Umbilical cord (tissue), 2 donors: ENCODE measurements at places on chromosomes 7 and 10.

GRCh38 chr7:22150221-22150620 is 204.5 kb upstream of the CDCA7L start:
- DNase-seq: no peak

DNA sequence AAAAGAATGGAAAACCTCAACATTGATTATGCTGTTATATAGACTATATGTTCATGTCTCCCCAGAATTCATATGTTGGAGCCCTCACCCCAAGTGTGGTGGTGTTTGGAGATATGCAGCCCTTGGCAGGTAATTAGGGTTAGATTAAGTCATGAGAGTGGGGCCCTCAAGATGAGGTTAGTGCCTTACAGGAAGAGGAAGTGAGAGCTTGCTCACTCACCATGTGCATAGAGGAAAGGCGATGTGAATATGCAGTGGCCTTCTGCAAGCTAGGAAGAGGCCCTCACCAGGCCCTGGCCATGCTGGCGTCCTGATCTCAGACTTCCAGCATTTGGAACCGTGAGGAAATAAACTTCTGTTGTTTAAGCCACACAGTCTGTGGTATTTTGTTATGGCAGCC is 14.8 kb downstream of the ZNF33A start:
- DNase-seq: no peak

DNA sequence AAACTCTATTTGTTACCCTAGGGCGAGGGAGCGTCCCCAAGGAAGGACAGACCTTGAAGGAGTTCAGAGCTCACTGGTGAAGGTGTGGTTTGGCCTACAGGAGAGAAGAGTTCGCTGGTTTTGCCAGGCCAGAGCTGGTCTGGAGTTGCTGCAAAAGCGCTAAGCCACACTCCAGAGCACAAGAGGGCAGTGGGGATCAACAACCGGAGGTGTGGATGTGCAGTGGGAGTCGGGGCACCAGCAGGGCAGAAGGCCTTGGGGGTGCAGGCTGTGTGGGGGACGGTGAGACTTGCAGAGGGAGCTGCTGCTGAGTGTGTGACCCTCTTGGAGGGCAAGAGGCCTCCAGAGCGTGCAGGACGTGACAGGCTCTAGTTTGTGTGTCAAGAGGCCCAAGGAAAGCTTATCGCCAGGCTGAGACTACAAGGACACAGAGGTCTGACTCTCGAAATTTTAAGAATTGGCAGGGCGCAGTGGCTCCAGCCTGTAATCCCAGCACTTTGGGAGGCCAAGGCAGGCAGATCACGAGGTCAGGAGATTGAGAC is 14.3 kb upstream of the CUL1 start:
- no peak for DNase-seq

DNA sequence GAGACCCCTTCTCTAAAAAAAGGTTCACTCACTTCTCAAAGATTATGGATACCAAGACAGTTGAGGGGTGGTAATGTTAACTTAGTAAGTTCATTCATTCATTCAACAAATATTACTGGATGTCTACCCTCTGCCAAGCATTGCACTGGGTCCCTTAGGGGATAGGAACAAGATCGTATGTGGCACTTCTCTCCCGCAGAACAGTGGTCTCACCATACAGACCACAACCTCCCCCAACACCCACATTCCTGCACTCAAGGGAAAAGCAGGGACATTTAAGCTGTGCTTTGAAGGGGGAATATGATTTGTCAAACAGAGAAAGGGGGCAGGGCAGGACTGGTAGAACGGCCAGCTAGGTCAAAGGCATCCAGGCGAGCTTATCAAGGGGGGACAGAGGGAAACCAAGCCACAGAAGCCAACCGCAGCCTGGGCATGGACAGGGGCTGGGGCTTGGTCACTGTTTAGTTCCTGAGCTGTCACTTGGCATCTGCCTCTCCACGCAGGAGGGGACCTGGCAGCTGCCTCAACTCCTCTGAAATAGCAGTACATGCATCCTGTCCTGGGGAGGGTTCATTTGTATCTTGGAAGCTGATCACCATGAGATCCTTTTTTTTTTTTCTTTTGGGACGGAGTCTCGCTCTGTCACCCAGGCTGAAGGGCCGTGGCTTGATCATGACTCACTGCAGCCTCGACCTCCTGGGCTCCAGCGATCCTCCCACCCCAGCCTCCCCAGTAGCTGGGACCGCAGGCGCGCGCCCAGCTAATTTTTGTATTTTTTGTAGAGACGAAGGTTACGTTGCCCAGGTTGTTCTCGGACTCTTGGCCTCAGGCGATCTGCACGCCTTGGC is 949 bp upstream of the CLIP2 start:
- DNase-seq: no peak

GRCh38 chr10:131874991-131875451 is 25.8 kb upstream of the PPP2R2D start:
- DNase-seq: peak; percentile 85

DNA sequence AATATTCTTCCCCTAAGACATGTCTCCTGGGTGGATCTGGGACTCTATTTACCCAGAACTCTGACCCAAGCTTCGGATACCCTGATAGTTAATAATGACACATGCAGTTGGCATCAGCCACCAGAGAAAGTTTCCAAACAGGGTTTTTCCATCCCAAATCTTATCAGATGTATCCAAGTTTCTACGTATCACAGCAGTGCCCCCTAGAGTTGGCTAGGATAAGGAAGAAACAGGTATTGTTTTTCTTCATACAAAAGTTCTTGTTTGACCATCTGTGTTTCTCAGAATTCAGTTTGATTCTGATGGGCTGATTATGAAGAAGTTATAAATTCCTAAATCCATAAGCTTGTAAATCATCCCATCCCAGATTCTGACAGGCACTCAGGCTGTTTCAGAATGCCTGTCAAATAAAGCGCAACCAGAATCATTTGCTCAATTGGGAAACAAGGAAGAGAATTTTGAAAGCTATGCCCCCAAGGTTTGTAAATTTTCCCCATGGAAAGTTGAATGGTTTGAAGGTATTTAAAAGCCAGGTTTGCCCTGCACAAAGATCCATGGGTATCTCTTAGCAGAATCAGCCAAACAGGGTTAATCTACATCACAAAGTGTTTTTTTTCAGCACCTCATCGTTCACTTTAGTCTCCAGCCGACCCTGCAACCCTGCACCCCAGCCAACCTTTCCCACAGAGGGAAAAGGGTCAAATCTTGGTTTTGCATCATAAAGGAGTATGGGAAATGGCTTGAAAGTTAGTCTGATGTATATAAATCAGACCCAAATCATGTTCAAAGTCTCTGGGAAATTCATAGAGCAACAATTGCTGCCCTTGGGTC is 47.4 kb downstream of the NRAP start:
- no peak for DNase-seq

- no peak for DNase-seq
These were observed 18.3 kb upstream of the GNAT3 start for GRCh38 chr7:80530136-80530535.

- no peak for DNase-seq
These were observed 685.3 kb upstream of the GALNT17 start for GRCh38 chr7:70446448-70447143.

GRCh38 chr7:28020302-28020940 is 160.2 kb downstream of the JAZF1 start:
- peak; percentile 88 for DNase-seq

- DNase-seq: no peak
These were observed 164.5 kb downstream of the HERPUD2 start for GRCh38 chr7:35530124-35531109.

DNA sequence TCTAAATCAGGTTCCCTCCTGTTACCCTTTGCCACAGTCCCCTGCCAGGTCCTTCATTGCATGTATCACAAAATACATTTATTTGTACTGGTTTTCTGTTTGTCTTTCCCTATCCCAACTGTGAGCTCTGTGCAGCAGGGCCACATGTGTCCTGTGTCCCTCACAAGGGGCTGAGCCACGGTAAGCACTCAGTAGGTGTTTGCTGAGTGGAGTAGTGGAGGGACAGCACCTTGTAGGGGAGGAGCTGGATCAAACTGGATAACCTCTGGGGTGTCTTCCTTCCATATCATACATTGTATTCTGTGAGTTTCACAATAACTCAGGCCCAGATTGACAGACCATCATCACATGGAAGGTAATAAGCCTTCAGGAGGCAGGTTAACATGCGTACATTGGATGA is 25.9 kb downstream of the PIK3CG start:
- no peak for DNase-seq

DNA sequence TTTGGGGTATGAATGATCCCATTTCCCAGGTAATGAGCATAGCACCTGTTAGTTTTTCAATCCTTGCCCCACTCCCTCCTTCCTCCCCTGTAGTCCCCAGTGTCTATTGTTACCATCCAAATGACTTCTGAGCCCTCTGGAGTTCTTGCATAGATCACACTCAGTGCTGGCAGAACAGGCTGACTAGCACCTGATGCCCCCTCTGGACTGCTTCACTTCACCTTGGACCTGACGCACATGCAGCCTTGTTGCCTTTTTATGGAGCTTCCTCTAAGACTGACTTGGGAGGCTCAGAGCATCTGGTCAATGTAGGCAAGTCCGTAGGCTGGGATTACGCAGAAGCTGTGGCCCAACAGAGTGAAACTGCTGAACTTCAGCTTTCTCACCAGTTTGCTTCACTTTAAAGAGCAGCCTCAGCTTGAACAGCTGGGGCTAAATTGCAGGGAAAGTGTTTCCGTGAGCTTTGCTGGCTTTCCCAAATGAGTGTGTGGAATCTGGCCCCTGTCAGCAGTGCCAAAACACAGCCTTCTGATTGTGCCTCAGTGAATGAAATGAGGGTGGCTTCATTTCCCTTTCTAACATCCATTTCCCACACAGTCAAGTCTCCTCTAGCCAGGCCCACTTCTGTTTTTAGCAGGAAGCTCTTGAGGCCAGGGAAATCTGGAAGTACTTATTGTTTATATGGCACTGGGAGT is 48.5 kb downstream of the NXPH1 start:
- no peak for DNase-seq

DNA sequence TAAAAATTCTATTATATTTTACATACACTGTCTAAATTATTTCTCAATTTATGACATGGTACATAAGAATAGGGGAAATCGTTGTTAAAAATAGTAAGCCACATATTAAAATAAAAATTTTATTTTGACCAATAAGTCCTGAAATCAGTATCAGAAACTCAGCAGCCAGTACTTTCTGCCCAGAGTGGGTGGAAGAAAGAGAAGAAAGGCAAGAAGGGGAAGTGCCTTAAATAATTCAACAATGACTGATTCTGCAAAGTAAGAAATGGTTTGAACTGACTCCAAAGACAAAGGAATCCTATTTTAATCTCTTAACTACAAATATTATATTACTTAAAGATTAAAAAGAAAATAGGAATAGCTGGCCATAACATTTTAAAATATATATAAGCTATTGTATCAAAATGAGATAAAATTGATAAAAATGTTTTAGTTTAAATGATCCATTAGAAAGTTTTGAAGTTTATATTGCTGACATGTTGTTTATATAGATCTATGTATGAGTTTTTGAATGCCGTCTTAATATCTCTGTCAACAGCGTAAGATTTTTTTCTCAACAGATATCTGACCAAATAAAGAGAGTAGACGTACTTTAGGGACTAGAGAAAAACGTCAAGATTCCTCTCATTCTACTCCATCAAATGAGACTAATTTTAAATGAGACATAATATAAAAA is 30.2 kb upstream of the NRCAM start:
- DNase-seq: no peak

DNA sequence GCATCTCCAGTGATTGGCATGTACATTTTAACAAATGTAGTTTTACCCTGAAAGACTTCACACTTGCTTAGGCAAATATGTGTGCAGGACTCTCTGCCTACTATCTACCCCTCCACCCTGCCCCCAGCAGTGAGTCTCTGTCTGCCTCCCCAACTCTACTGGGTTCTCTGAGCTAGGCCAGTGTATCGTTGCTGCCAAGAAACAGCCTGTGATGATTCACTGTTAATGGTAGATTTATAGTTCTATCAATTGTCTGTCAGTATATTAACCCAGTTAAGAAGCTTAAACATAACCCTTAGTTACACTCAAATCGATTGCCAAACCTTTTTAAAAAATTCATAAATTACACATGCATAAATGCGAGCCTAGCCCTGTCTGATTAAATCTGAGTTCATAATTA is 137.0 kb downstream of the SND1 start:
- DNase-seq: no peak

DNA sequence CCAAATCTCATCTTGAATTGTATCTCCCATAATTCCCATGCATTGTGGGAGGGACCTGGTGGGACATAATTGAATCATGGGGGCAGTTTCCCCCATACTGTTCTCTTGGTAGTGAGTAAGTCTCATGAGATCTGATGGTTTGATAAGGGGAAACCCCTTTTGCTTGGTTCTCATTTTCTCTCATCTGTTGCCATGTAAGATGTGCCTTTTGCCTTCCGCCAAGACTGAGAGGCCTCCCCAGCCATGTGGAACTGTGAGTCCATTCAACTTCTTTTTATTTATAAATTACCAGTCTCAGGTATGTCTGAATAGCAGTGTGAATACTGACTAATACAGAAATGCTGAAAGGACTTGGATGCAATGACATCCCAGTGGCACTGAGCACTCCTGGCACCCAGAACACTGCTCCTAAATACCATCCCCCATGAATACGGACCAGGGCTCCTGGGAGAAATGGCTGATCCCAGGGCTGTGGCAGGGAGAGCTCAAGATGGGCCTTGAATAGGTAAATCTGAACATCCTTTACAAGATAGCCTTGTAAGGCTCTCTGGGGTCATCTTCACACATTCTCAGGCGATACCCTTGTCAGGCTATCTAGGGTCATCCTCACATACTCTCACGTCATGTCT is 19.4 kb downstream of the ZFAND2A start:
- no peak for DNase-seq

DNA sequence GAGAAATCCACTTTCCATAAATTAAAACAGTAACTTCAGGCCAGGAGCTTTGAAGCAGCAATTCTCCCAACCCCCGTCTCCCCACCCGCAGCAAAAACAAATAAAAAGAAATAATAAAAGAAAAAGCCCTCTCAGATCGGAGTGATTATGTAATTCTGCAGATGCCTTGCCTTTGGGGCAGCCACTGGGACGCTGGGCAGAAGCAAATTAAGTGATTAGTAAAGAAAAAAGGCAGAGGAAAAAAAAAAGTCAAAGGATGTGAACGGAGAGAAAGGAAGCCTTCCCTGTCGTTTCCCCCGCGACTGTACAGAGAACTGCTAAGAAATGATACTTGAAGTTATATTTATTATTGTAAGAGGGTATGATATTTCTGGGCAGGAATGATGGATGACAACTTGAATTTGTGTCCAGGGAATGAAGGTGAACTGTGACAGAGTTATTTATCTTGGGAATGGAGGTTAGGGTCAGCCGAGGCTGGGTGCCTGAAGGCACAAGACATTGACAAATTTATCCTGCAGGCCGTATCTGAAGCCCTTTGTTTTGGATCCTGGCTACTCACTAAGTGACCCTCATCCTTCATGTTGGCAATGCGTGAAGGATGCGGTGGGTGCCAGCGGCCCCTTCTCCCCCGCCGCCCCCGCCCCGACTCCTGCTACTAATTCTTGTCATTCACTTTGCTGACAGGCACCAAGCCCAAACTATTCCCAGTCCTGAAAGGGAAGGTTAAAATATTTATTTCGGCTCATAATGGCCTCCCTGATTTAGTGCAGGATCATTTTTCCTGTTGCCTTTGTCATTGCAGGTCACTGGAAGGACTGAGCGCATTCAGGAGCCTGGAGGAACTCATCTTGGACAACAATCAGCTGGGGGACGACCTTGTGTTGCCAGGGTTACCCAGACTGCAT is 604.0 kb downstream of the LRMDA start:
- no peak for DNase-seq
